Hematopoietic multipotent progenitor cell treated with erythropoietin and hydrocortisone succinate and interleukin-3 and kit ligand, for 17 days (in vitro differentiated cells): ENCODE measurements at places on chromosomes 2 and 18.

DNA sequence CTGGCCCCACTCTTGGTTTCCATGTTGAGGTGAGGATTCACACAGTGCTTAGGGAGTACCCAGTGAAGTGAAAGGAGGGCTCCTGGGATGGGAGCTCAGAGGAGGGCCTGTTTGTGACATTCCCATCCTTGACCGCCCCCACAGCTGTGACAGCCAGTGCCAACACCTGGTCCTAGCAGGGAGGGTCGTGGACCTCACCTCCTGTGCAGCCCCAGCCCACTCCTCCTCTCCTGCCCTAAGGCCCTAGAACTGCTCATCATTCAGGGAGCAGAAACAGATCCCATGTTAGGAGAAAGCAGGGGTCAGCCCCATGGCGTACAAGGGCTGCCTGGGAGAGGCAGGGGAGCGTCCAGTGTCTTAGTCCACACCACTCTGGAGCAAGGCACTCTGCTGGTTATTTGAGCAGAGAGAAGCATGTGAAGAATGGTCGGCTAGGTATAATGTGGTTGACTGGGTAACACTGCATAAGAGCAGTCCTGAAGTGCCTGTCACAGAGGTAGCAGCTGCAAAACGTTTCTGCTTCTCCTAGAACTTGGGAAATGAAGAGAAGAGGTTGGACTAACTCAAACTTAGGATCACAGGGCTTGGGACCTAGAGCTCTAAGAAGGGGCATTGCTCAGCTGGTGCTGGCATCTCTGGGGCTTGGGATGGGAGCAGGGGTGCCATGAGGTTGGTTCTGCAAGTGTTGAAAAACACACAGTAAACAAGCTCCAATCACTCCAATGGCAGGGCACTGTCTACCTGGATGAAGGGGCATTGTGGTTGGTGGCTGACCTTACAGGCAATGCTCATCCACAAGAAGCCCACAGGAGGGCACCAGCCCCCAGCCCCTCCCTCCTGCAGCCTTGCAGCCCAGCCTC, 55.6 kb downstream of the FAM168B start:
- no peak for DNase-seq

GRCh38 chr2:8662239-8662879, 19.5 kb upstream of the ID2 start:
- DNase-seq: peak; percentile 62

DNA sequence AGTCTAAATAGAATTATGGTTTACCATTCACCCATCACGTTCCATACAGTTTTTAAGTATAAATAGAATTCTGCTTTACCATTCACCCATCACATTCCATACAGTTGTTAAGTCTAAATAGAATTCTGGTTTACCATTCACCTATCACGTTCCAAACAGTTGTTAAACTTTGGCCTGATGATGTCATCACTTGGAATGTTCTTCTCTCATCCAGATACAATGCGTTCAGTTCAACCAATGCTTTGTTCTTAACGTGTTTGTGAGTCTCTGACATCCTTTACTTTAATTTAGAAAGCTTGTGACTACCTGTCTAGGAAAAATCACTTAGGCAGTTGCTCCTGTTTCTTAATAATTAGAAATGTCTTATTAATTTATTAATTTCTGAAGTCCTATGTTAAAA, 236.3 kb upstream of the RASGRP3 start:
- DNase-seq: no peak

- no peak for DNase-seq
Measured at GRCh38 chr2:207434899-207435465, 94.8 kb upstream of the CREB1 start.

- no peak for DNase-seq
Measured at GRCh38 chr2:233992513-233993217, 57.8 kb upstream of the SPP2 start.

DNA sequence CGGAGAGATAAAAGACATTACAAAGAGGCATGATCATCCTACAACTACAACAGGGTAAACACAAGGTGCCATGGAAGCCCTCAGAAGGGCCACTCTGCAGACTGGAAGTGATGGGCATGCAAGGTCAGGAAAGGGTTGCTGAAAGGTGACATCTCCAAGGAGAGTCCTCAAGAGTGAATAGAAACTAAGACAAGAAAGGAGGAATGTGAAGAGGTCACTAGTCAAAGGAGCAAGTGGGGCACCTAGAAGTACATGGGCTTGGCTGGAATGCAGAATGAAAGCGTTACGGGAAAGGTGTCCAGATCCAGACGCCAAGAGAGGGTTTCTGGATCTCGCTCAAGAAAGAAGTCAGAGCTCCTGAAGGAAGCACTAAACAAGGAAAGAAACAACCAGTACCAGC, 314.3 kb downstream of the NBAS start:
- DNase-seq: no peak

- no peak for DNase-seq
Measured at GRCh38 chr2:84716564-84716963, 164.3 kb downstream of the TRABD2A start.

DNA sequence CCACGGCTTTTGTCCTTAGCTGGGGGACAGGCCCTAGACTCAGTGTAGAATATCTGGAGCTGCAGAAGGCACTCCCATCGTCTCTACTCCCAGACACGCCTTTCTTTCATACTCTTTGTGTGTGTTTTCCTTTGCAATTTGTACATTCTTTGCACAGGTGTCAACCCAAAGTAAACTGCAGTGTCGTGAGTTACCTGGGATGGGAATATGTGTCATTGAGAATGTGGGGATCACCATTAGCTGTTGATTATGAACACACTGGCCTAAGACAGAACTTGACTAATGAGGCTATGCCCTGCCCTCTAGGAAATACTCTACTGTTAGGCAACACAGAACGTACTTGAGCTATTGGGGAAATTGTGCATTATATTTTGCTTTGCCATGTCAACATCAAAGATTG, 233.3 kb downstream of the SETBP1 start:
- DNase-seq: no peak

DNA sequence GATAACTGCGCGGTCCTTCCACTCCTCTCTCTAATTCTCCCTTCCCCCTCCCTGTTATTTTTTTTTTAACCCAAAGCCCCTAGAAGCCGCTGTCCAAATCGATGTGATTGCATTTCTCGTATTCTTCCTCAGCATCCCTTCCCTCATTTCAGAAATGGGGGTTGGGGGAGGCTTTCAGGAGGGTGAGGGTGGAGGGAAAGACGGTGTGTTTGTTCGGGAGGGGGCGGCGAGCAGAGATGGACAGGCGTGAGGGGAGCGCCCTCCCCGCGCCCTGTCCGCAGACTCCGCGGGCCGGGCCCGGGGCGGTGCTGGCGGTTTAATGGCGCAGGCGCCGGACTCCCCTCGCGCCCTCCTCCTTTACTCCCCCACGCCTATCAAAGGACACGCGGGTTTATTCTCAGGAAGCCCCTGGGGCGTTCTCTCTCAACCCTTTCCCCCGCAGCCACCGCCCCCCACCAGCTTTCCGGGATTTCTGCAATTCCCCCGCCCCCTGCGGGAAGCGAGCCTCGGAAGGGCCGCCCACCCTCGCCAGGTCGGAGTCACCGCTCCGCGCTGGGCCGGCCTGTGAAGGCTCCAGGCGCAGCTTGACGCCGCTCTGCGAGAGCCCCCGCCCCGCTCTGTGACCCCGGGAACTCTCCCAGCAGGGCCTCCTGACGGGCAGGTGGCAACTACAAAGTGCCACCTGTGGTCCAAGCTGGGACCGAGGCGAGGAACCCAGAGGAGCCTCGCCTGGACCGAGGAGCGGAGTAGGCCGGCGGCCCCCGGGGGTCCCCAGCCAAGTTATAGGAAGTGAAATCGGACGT, 981 bp downstream of the ST8SIA3 start:
- DNase-seq: no peak
